PC-3 (cell line): ENCODE measurements at places on chromosomes 2 and 18.

GRCh38 chr2:174764280-174765255 is at the start of gene CHRNA1:
Gene CHRNA1 (minus strand): TSS chr2:174764472. CDS start chr2:174764394, 78 bp downstream.
- DNase-seq, result peak; percentile 63

DNA sequence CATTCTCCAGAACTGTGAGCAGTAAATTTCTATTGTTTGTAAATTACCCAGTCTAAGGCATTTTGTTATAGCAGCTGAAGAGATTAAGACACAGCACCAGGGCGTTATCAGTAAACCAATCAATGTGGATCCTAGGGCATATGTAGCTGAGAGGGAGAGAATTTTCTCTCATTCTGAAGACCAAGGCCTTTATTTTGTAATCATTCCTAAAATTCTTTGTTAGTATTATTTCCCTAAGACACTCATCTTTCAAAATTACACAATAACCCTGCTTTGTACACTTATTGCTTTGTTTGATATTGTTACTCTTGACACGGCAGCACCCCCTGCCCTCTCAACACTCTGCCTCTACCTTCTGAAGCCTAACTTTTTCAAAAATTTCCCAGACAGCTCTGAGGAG is 419.1 kb downstream of the SLC4A3 start:
- DNase-seq, result no peak

DNA sequence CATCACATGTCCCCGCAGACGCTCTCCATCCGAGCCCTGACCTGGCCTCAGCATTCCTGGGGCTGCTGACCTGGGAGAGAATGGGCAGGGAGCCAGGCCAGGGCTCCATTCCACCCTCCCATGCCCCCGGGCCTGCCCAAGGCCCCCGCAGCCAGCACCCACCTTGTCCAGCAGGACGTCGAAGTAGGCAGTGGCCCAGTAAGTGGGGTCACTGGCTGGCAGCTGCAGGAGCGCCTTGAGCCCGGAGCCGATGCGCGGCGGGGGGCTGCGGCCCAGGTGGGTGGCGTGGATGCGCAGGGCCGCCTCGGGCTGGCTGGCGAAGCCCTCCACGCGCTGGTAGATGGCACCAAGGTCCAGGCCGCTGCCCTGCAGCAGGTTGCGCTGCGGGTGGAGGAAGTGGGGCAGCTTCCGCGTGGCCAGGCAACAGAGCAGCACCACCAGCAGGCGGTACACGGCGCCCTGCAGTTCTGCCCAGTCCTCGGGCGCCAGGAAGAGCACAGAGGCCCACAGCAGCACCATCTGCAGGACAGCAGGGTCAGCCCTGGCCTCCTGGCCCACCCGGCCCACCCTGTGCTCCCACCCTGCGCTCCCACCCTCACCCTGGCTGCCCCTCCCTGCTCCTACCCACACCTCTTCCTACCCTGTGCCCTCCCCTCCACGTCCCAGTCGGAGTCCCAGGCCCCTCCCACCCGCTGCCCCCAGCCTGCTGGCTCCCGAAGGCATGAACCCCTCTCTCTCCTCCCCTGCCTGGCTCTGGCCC is 7.6 kb downstream of the MAB21L4 start:
- DNase-seq, result no peak

GRCh38 chr2:159562248-159562647 is 54.1 kb downstream of the BAZ2B start:
- DNase-seq, result no peak

DNA sequence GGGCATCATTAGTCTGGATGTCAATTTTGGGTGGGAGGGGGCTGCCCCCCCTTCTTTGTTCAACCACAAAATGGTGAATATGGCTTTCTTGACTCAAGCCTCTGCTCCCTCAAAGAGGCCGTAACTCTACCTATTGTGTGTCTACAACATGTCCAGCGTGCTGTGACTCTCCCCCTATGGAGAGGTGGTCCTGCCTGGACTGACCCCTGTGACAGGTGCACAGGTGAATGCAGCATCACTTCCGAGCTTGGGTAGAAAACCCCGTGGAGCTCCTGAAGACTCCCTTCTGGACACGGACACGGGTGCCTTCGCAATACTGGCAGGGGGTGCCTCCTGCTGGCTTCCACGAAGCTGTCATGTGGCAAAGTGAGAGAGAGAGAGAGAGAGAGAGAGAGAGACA is 397.8 kb downstream of the GALR1 start:
- DNase-seq, result no peak

DNA sequence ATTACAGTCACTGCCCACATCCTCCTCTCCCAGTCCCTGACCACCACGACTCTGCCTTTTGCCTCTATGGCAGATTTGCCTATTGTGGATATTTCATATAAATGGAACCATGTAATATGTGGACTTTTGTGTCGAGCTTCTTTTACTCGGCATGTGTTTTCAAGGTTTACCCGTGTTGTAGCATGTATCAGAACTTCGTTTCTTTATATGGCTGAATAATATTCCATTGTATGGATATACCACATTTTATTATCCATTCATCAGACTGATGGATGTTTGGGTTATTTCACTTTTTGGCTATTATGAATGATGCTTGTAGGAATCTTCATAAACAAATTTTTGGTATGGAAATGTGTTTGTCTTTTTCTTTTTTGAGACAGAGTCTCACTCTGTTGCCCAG is 24.2 kb upstream of the E2F6 start:
- DNase-seq, result no peak

GRCh38 chr2:141037361-141037760 is 1093.5 kb downstream of the LRP1B start:
- no peak for DNase-seq
